ENCODE measurements at places on chromosomes 13 and 19.
A peak's percentile ranks its signal among the peaks of the same experiment; 100 is the strongest.

GRCh38 chr13:82571653-82572052, 1310.6 kb downstream of the SLITRK1 start:
- DNase-seq: no peak

DNA sequence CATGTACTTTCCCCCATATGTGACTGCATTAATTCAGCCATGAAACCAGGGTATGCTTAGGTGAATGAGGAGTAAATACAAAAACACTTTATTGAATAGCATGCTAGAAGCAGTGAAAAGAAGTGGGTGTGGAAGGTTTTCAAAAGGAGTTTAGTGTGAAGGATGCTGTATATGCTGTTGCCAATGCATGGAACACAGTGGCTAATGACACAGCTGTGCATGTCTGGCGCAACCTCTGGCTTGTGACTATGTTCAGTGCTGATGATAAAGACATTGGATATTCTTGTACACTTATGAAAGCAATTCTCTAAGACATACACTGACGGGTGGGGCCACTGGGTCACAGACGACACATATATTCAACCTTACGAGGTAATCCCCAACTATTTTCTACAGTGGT, 55.2 kb downstream of the SOX21 start:
- no peak for DNase-seq

- no peak for DNase-seq
These were observed at the start of gene LPAR6 for GRCh38 chr13:48412881-48413351. LPAR6 (minus strand) TSS chr13:48413113; CDS start chr13:48412423, 690 bp downstream.

DNA sequence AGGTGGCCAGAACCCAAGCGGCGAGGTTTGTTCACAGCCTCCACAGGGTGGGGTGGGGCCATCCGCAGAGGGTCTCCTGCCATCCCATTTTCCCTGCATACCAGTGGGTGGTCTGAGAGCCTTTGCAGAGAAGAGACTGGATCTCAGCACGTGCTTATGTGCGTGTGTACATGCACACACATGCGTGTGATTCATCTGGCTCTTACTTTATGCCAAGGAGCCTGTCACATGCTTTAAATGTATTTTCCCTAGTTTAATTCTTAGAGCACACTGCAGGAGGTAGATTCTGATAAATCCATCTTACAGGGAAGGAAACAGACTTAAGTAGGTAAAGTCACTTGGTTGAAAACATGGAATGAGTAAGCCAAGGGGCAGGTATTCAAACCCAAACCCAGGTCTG, 47.1 kb downstream of the CAPN12 start:
- no peak for DNase-seq

DNA sequence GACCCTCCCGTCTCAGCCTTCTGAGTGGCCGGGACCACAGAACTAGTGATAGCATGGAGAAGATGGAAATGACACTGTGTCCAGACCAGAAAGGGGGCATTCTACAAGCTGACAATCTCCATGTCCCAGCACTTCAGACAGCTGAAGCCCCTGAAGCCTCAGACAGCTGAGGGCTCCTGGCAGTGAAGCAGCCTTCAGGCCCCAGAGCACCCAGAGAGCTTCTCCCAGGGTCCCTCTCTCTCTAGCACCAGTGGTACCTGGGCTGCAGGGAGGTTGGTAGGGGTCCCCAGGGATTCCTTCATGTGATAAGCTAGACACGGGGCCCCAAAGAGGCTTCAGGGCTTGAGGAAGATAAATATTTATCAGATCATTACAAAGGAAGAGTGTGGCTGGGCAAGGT, 7.6 kb upstream of the POP4 start:
- DNase-seq: no peak

GRCh38 chr19:32652894-32653598, 21.9 kb downstream of the ANKRD27 start:
- no peak for DNase-seq

- no peak for DNase-seq
These were observed 9.9 kb upstream of the ZNF14 start for GRCh38 chr19:19742773-19743172.

DNA sequence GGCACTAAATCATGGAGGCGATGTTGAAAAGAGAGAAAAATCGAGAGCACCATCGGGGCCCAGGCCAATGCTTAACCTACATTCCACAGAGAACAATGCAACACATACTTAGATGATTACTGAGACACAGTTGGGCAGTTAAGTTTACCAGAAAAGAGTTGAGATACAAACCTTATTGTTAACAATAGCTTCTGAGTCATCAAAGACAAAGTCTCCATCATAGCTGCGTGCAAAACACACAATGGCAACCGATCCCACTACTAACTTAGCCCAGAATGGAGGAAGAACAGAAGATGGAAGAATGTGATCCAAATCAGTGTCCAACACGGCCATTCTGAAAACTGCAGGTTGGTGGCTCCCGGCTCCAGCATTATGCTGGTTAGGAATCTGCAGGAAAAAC, 6.2 kb downstream of the TMTC4 start:
- no peak for DNase-seq

DNA sequence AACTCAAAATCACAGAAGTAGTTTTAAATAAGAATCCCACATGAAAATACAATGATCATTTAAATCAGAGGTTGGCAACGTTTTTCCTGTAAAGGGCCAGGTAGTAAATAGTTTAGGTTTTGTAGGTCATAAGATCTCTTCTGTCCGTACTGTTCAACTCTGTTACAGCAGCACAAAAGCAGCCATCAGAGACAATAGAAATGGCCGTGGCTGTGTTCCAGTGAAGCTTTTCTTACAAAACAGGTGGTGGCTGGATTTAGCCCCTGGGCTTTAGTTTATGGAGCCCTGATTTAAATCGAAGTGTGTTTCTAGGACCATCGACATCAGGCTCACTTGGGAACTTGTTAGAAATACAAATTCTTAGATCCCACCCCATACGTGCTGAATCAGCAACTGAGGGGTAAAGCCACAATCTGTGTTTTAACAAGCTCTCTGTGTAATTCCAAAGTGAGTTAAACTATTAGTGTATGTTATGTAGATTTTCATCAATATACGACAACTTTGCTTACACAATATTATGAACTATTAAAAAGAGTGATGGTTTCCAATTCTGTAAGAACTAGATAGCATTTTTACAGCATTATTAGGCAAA, 54.8 kb upstream of the MIR17HG start:
- DNase-seq: no peak

DNA sequence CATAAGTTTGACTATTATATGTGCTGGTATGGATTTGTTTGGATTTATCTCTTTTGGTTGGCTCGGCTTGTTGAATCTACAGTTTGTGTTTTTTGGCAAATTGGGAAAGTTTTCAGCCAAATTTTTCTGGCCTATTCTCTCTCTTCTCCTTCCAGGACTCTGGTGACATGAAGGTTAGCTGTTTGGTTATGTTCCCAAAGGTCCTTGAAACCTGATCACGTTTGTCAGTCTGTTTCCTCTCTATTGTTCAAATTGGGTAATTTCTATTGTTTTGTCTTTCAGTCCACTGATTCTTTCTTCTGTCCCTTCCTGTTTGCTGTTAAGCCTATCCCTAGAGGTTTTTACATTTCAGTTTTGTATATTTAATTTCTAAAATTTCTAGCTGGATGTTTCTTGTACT, 81.5 kb upstream of the SHISA2 start:
- DNase-seq: no peak

DNA sequence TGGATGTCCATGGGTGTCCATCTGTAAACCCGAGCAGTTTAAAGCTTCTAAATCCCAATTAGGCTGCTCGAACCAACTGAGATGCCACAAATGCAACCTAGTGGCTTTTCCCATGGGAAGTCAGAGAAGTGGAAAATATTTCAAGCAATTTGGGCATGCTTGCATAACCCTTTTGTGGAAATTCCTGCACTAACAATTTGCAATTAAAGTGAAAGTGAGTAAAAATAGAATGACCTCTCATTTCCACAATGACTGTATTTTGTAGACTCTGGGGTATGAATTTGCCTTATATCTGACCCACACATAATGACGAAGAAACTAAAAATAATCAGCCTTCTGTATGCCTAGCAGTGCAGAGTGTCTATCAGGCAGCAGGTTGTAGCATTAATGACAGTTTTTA, 91.8 kb upstream of the TSC22D1 start:
- DNase-seq: no peak

DNA sequence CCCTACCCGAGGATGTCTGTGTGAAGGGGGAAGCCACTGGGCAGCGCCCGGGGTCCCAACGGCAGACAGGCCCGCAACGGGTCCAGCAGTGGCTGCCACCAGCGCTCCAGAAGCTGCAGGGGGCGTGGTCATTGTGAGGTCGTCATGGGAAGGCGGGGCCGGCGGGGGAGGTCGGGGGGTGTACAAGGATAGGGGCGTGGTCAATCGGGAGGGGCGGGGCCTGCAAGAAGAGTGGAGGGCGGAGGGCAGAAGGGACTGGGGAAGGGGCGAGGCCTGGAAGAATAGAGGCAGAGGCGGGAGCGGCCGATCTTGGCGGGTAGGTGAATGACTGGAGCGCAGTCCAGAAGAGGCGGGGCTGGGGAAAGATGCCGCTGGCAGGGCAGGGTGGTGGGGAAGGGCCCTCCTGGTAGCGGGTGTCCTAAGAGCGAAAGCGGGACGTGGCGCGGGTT, 4.4 kb downstream of the FUZ start:
- DNase-seq: peak; percentile 88

GRCh38 chr19:8209462-8210378, 550 bp downstream of the CERS4 start:
- DNase-seq: no peak

DNA sequence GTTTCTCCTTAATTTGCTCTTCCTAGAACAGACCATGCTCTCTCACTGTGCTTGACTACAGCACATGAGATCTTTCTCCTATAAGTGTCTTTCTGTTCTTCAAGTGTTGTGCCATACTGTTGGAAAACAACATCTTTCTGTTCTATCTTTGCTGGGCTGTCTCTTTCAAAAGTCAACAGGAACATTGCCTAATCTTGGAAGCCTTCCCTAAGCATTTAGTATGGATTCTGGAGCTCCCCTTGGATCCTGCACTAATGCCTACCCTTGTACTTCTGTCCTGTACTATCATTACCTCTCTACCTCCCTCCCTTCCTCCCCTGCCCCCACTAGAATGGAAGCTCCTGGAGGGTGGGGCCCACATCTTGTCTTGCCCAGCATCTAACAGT, 26.8 kb downstream of the STARD13 start:
- DNase-seq: no peak

DNA sequence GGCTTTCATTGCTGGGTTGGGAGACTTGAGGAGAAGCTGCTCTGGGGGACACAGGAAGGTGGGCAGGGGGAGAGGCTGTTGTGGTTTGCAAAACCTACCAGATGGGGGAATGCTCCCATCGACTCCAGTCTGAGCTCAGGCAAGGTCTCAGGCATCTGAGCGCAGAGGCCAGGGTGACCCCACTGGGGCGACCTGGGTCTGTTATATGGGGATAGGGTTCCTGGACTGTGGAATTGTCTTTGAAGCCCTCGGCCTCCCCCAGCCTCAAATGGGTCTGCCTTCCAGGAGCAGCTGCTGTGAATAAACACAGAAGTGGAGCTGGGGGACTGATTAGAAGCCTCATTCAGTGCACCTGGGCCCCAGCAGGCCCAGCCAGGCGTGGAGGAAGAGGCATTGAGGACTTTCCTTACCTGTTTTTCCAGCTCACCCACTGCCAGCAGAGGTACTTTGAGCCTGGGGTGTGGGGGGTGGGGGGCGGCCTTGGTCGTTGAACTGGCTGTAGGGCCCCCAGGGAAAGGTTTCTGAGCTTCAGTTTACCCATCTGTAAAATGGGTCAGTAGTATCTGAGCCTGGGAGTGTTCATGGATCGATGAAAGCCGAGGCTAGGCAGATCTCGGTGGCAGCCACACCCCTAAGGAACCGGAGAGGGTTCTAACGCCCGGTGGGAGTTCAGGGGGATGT, 1.4 kb downstream of the CERS4 start:
- DNase-seq: no peak

GRCh38 chr19:47790398-47790814, 11.9 kb downstream of the SELENOW start:
- DNase-seq: peak; percentile 49

GRCh38 chr13:46278474-46278873, 66.7 kb downstream of the LRRC63 start:
- no peak for DNase-seq

GRCh38 chr19:7395360-7396066, 46.8 kb downstream of the ARHGEF18 start:
- no peak for DNase-seq

DNA sequence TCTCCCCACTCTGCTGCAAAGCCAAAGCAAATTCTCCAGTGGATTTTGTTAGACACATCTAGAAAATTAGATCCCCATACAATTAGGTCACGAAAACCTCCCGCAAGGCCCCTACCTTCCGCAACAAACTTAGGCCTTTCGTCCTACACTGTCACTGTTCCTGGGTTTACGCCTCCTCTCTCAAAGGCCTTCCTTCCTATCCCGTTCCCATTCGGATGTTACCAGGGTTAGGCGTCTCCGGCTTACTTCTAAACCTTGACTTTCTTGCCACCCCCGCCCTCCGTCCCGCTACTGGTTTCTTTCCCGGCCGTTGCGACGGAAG, 754 bp downstream of the RNF6 start:
- DNase-seq: no peak

DNA sequence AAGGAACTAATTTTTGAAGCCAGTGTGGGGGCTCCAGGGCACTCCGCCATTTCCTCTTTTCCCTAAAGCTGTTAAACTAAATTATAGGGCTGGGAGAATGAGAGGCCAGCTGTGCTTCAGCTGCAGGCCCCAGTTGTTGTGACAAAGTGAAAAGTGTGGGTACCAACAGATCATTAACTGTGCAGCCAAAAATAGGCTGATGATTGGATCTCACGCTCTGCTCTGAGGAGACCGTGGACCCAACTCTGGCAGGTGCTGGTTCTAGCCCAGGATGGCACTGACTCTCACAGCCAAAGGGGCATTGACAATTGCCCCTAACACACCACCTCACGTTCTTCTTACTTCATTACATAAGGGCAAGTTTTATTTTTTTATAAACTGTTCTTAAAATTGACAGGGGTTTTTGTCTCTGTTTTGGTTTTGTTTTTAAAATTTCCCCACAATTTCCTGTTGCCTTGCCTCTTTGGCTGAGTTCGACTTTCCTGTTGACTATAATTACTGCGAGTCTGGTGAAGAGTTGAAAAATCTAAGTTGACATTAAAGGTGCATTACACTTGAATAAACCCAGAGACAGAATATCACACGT, 391.0 kb downstream of the FGF9 start:
- no peak for DNase-seq

DNA sequence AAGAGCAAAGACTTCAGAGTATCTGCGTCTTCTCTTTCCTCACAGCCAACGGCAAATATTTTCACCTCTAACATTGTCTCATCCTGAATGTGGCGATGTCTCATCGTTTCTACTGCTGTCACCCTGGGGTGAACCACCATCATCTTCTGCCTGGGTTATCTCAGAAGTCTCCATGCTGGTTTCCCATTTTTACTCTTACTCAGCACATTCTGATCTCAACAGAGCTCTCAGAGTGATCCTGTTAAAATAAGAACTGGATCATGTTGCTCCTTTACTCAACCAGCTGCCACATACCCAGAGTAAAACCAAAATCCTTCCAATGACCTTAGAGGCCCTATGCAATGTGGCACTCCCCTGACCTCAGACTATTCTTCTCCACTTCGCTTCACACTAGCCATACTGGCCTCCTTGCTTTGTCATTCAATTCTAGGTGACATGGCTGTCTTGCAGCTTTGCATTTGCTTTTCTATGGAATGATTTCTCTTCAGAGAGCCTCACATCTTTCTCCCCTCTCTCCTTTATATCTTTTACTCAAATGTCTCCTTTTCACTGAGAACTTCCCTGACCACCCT, 7.8 kb upstream of the OLFM4 start:
- no peak for DNase-seq

GRCh38 chr19:4278419-4279266, at the start of gene SHD:
SHD (plus strand) TSS chr19:4279266; CDS start chr19:4280064, 798 bp downstream.
- no peak for DNase-seq
